ENCODE measurements at places on chromosomes 5 and 9. TPM values are rescaled to one million over a fixed set of nuclear protein-coding genes. Genes with fewer than 3 reads are reported as not detected.

The FRRS1L gene
- total RNA-seq = 0.05 TPM

GRCh38 chr9:113659039-113659438 is 195.5 kb downstream of the RGS3 start:
- DNase-seq = no peak

- no peak for DNase-seq
These were observed 288.3 kb downstream of the ENC1 start for GRCh38 chr5:74352256-74352655.

- DNase-seq = no peak
These were observed 294.8 kb downstream of the KCTD16 start for GRCh38 chr5:144465441-144465840.

GRCh38 chr5:56075361-56075760 is 80.6 kb upstream of the IL6ST start:
- DNase-seq = no peak

DNA sequence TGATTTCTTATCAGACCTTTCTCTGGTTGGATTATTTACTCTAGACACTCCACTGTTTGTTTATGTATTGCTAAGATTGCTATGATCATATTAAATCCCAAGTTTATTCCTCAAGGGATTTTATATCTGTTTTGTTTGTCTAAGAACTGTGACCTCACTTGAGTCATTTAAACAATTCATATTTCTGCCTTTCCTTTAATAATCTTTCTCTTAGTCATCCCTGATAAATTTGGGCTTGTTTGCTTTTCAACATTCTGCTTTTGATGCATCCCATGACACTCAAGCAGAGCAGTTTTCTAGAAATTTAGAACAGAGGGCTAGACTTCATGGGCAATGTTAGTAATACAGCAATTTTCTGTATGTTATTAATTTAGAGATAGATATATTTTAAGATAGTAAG is 231.6 kb upstream of the TNC start:
- peak; percentile 39 for DNase-seq

DNA sequence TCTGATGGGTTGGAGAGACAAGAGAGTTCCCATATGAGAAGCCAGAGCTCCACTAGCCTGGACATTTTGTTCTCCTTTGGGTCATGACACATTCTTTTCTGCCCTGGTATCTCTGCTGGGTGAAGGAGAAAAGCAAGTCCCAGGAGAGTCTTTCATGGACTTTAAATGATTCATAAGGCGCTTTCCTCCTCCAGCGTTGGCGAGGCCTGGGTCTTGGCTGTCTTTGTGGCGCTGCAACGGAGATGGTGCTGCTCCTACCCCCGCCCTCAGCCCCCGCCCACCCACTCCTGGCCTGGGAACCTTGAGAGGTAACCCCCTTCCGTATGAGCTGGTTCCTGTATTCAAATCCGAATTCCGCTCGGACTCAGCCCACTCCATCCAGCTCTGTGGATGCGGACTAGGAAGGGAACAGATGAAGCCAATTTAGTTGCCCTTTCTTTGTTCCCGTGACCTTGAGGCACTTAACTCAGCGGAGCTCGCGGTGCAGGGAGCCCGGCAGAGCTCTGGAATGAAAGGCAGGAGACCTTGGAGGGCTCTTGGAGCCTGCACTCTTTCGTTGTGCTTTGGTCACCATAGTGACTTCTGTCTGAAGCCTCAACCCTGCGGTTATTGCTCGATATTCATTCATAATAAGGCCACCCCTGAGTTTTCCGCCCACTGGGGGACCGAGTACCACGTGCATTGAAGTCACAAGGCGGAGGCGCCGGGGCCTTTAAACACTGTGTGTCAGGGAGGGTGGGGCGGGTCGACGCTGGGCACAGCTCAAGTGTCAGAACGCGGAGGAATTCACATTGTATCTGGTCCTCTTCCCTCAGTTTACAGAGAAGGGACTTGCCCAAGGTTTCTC is 14.0 kb upstream of the PWWP2A start:
- DNase-seq = peak; percentile 53

DNA sequence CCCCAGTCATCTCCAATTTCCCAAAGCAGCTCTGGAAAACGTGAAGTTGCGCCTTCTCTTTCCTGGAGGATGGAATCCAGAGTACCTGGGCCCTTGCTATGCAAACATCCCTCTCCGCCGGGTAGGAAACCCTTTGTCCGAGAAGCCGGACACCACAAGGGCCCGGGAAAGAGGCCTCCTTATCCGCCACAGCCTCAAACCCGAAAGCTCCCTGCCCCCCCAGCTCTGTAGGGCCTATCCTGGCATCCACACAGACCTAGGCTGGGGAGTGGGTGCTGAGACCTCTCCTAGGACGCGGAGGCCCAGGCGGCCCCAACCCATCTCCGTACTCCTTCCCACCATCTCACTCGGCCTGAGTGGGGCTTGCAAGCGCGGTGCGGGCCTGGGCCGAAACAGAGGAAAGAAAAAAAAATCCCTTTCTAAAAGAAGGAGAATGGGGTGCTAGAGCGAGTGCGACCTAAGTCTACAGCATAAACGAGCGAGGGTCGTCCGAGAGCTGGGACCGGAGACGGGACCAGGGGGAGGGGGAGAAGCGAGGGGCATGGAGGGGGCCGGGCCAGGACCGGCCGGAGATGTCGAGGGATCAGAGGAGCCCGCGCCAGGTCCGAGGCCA is 624 bp downstream of the FBXW11 start:
- DNase-seq = peak; percentile 42

DNA sequence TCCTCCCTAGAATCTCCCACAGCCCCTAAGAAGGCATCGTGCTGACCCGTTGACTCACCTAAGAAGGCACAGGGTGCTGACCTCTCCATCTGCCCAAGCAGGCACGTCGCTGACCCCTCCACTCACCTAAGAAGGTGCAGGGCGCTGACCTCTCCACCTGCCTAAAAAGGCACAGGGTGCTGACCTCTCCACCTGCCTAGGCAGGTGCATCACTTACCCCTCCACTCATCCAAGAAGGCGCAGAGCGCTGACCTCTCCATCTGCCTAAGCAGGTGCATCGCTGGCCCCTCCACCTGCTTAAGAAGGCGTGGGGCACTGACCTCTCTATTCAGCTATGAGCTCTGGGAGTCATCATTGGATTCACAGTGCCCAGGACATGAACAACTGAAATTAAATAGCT is 54.4 kb upstream of the FCN1 start:
- no peak for DNase-seq

DNA sequence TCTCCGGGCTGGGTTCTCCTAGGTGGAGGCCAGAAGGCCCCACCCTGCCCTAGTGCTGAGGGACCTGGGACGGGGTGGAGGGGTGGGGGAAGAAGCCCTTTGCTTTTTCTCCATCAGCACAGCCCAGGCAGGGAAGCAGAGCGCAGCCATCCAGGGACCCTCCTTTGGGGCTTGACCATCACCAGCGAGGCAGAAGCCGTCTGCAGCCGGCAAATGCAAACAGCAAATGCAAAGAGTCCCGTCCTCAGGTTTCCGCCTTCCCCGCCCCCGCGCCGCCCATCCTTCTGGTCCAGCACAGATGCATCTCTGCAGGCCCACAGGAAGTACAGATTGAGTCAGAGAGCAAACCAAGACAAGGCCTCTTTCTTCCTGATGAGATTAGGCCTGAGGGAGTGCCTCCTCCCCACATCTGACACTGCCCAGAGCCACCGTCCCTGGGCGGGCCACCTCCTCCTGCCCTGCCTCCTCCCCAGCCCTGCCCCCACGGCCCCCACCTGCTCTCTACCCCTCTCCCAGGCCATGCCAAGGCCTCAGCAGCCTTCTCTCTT is 23.4 kb downstream of the CORO2A start:
- peak; percentile 31 for DNase-seq

DNA sequence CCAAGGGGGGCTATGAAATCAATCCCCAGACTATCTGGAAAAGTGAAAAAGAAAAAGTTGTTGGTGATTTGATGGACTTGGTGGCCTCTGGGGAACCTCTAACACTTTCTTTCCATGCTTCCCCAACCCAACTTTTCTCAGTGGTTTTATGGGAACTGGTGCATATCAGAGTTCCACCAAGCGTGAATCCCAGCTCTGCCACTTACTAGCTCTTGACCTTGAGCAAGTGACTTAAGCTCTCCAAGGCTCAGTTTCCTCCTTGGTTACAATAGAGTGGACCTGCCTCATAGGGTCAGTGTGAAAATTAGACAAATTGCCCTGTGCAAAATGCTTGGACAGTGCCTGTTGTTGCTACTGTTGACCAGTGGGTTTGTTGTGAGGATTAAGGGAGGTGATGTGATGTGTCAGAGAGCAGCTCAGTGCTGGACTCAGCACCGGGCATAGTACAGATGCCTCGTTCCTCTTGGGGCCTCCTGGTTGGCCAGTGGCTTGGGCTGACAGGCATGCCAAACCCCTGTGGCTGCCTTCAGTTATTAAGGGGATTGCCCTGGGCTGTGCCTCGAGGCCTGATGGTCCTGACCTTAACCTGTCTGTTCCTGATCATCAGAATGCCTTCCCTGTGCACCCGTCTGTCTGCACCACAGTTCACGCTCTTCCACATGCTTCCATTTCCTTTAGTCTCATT is 49.3 kb downstream of the COL15A1 start:
- peak; percentile 39 for DNase-seq

DNA sequence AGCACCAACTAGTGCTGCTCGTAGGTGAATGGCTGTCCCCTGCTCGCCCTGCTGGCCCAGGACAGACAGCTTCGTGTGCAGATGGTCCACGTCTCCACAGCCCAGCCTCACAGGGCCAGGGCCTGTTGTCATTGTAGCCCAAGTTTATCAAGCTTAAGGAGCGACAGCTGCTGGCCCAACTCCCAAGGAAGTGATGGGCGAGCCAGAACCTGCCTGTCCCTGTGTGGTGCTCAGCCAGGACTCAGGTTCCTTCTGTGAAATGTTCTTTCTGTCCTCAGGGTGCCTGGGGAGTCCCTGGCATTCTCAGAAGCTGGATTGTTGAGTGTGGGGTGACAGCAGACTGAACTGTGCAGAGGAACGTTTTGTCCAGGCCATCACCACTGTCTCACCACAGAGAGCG is 16.4 kb downstream of the TRIP13 start:
- DNase-seq = no peak

DNA sequence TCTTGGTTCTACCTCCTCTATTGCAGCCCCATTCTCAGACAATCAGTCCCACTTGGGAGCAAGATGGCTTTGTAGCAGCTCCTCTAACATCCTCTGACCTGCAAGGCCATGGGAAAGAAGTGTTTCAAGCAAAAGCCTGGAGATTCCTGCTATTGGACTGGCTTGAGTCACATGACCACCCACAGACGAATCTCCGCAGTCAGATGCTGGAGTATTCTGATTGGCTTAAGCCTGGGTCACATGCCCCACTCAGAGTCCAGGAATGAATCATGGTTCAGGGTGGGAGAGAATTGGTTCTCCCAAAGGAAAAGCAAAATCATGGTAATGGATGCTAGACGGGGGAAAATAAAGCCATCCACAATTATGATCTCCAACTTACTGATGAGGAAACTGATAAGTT is 22.6 kb upstream of the LMX1B start:
- DNase-seq = peak; percentile 36

DNA sequence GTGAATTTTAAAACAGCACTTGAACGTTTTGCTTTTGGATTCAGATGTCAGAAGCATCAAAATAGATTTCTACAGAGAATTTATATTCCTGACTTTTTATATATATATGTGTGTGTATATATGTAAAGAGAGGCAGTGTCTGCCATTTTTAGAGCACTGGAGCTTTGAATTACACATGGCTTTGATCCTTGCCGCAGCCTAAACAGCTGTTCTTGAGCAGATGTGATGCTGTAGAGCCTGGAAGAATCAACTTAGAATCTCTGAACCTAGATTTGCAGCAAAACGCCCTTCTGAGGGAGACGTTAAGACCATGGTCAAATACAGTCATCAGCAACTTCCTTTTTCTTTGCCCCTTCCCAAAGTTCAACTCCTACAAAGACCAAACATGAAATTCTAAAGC is 21.7 kb upstream of the C5orf47 start:
- no peak for DNase-seq

The NTNG2 gene
- 0.49 TPM for total RNA-seq
